Hematopoietic multipotent progenitor cell treated with erythropoietin and hydrocortisone succinate and interleukin-3 and kit ligand, for 15 days (in vitro differentiated cells): ENCODE measurements at places on chromosomes 13 and 19.

- DNase-seq = no peak
Observed at GRCh38 chr19:18894254-18895037, 1.5 kb downstream of the CERS1 start.

- no peak for DNase-seq
Observed at GRCh38 chr13:79384022-79384610, 21.9 kb downstream of the RBM26 start.

GRCh38 chr13:59409634-59410200 lies 754.0 kb downstream of the DIAPH3 start:
- DNase-seq = no peak

GRCh38 chr13:21871919-21872318 lies 201.0 kb downstream of the FGF9 start:
- DNase-seq = no peak

GRCh38 chr13:59024434-59024833 lies 1139.3 kb downstream of the DIAPH3 start:
- no peak for DNase-seq
